ENCODE measurements at places on chromosomes 6 and 20.

GRCh38 chr20:5667705-5668528 lies 82.3 kb upstream of the SHLD1 start:
- no peaks in the 10 kb centered on the region for H3K36me3 ChIP-seq
- no peaks in the 10 kb centered on the region for H3K4me1 ChIP-seq
- H3K4me3 ChIP-seq: no peak overlapping the region
- H3K27me3 ChIP-seq: peaks cover 21% of the 10 kb centered on the region
- H3K27ac ChIP-seq: no peak overlapping the region

DNA sequence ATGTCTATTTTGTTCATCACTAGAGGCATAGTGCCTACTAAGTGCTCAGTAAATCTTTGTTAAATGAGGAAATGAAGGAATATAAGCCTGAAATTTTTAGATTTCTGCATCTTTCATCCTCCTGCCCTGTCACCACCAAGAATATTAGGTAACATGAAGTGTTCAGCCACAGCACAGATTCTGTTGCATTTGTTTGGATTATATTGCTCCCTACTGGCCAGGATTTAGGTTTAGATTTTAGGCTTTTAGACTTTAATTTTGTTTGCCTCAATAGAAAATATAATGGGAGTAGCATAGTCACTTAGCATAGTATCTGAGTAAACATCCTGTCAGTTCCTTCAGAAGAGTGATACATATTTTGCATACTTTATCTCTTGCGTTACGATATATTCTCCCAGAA lies 14.2 kb downstream of the FARS2 start:
- H3K4me3 ChIP-seq: no peak overlapping the region
- no peaks in the 10 kb centered on the region for H3K27me3 ChIP-seq
- H3K4me1 ChIP-seq: no peaks in the 10 kb centered on the region
- H3K36me3 ChIP-seq: peaks cover 14% of the 10 kb centered on the region
- H3K27ac ChIP-seq: no peak overlapping the region
- DNase-seq: no peak

DNA sequence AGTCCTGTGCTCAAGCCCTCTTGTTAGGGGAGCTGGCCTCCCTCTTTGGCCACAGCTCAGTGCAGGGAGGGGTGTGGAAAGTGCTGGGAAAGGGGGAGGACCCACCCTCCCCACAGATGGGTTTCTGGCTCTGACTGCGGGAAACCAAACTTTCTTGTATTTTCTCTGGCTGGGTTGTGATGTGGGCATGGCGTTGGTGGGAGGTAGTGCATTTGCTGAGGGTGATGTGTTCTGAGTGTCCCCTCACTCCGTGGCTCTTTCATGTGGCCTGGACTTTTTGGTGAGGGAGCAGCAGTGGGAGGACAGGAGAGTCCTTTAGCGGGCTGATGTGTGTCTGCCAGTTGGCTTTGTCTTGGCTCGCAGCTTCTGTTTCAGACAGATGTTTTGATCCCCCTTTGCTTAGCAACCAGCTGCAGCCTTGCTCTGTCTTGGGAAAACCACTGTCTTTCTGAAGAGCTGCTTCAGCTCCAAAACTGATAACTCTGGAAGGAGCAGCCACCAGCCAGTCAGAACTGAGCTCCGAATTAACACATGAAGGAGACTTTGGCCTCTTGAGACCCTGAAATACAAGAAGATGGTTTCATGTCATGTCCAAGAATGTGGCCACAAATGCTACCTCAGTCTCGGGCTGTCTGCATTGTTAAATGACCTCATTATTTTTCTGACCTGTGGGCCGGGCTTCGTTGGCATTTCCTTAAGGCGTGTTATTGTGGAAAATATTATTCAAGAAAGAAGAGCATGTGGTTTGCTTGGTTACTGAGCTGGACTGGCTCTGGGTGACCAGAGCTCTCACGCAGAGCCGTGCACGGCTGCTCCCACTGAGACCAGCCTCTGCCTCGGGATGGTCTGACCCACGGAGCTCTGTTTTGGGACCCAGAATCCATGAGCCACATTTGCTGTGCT lies 21.5 kb downstream of the SYNJ2 start:
- peaks cover 3% of the 10 kb centered on the region for H3K27me3 ChIP-seq
- H3K36me3 ChIP-seq: no peaks in the 10 kb centered on the region
- H3K4me1 ChIP-seq: peaks cover 79% of the 10 kb centered on the region
- H3K27ac ChIP-seq: peak overlapping the region; percentile 75
- DNase-seq: no peak

GRCh38 chr6:36169023-36170007 lies 27.2 kb upstream of the BRPF3 start:
- no peak overlapping the region for H3K4me3 ChIP-seq
- H3K4me1 ChIP-seq: no peaks in the 10 kb centered on the region
- no peaks in the 10 kb centered on the region for H3K27me3 ChIP-seq
- H3K36me3 ChIP-seq: peaks cover 5% of the 10 kb centered on the region

- H3K27me3 ChIP-seq: peaks cover 3% of the 10 kb centered on the region
- H3K4me3 ChIP-seq: no peak overlapping the region
- H3K27ac ChIP-seq: no peak overlapping the region
These were observed 18.2 kb downstream of the NEDD9 start for GRCh38 chr6:11214084-11214833.

DNA sequence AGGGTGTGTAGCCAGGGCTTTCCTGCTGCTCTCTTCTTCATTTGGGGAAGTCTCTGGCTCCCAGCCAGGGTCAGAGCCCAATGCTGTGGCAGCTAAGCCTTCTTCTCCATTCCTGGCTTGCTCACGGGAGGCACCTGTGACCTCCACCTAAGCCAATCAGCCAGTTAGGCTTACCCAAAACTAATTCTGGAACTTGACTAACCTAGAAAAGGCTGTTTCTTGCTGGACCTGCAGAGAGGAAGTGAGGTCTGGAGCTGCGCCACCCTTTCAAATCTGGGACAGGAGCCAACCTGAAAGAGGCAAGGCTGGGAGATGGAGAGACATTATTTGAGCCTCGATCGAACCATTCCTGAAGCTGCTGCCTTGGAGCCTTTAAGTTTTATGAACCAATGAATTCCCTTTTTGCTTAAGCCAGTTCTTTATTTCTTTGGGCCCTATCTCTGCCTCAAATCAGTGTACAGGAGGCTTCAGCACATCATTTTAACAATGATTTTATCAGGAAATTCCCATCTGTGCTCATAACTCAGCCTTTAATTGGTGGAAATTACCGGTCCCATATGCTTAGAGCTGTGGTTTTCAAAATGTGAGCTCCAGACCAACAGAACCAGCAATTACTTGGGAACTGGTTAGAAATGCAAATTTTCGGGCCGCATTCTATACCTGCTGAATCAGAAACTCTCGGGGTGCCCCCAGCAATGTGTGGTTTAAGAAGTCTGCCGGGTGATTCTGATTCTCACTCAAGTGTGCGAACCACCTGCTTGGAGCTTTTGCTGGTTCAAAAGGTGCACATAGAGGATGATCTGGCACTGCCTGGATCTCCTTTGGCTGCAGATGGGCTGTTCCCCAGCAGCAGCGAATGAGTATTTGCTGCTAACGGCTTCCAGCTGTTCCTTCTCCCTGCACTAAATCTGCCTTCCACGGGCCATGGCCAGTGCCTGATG lies 97.4 kb upstream of the RNF24 start:
- peaks cover 19% of the 10 kb centered on the region for H3K4me1 ChIP-seq
- no peak for DNase-seq
- H3K4me3 ChIP-seq: no peak overlapping the region
- H3K27me3 ChIP-seq: peaks cover 20% of the 10 kb centered on the region
- H3K27ac ChIP-seq: no peak overlapping the region

DNA sequence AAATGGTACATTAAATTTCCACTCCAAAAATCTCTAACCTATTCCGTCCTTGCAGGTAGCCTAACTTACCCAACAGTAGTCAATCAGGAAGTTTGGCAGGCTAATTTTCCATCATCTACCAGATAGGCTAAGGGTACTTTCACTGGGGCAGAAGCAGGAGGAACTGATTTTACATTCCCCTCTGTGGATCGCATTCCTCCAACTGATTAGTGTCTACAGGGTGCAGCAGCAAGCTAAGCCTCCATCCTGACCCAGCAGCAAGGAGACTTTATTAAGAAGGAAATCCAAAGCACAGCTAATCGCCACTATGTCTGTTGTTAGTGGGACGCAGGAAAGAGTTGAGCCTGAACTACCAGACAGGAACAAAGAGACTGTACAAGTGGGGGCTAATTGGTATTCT lies 143.2 kb upstream of the RUNX2 start:
- H3K4me1 ChIP-seq: peaks cover 7% of the 10 kb centered on the region
- peaks cover 5% of the 10 kb centered on the region for H3K27me3 ChIP-seq
- no peak overlapping the region for H3K4me3 ChIP-seq
- no peaks in the 10 kb centered on the region for H3K36me3 ChIP-seq
- H3K27ac ChIP-seq: no peak overlapping the region

- H3K27me3 ChIP-seq: no peaks in the 10 kb centered on the region
- peaks cover 30% of the 10 kb centered on the region for H3K4me1 ChIP-seq
- no peak overlapping the region for H3K4me3 ChIP-seq
- H3K36me3 ChIP-seq: peaks cover 36% of the 10 kb centered on the region
These were observed 55.1 kb downstream of the KIF16B start for GRCh38 chr20:16517946-16518783.

- no peak overlapping the region for H3K27ac ChIP-seq
- peaks cover 25% of the 10 kb centered on the region for H3K36me3 ChIP-seq
- H3K4me1 ChIP-seq: no peaks in the 10 kb centered on the region
- DNase-seq: no peak
- H3K4me3 ChIP-seq: no peak overlapping the region
- no peaks in the 10 kb centered on the region for H3K27me3 ChIP-seq
These were observed 12.4 kb downstream of the RALGAPB start for GRCh38 chr20:38485041-38485440.

DNA sequence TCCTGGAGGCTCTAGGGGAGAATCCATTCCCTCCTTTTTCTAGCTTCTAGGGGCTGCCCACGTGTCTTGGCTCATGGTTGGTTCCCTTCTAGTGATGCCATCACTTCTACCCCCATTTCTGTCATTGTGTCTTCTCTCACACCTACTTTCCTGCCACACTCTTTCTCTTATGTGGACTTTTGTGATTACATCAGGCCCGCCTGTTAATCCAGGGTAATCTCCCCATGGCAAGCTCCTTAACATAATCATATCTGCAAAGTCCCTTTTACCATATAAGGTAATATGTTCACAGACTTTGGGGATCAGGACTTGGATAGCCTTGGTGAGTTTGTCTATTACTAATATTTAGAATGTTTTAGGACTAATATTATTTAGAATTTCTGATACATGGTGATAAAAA lies 111.9 kb downstream of the DNAH8 start:
- no peak overlapping the region for H3K4me3 ChIP-seq
- H3K27ac ChIP-seq: no peak overlapping the region
- H3K27me3 ChIP-seq: no peaks in the 10 kb centered on the region

DNA sequence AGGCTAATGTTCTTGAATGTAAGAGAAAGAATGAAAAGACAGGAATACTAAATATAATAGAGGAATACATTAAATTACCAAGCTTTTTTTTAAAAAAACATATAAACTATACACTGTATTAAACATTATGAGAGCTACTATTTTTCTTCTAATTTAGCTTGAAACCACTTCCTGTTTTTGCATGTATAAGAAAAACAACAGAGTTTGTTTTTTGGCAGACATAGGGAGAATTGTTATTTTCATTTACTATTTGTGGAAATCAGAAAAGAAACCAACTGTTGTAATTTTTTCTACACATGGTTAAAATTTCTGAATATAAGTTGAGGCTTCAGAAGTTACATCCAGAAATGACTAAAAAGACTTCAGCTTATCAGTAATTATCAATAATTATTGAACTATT lies 991.8 kb upstream of the GJE1 start:
- H3K4me3 ChIP-seq: no peak overlapping the region
- DNase-seq: no peak
- H3K27ac ChIP-seq: no peak overlapping the region

GRCh38 chr20:48453477-48454093 lies 374.2 kb downstream of the PREX1 start:
- no peak overlapping the region for H3K4me3 ChIP-seq
- H3K27ac ChIP-seq: no peak overlapping the region
- peaks cover 14% of the 10 kb centered on the region for H3K27me3 ChIP-seq
- no peaks in the 10 kb centered on the region for H3K36me3 ChIP-seq

DNA sequence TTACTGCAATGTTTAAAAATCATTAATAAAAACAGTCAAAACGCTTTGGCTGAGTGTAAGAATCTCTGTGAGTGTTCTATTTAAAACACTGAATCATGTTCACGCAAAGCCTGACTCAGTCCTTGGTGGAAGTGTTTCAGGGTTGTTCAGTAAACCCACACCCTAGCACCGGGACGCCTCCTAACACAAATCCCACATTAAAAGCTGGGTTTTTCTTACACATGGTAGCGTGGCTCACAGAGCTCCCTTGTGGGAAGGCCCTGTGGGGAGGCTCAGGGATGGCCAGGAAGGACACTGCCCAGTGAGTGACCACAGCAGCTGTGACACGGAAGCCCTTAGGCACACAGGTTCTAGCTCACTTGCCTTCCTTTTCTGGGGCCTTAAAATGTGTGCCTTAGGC lies 80.2 kb downstream of the GMPR start:
- H3K4me1 ChIP-seq: peaks cover 33% of the 10 kb centered on the region
- no peak overlapping the region for H3K4me3 ChIP-seq
- peaks cover 6% of the 10 kb centered on the region for H3K27me3 ChIP-seq
- no peak overlapping the region for H3K27ac ChIP-seq
- no peak for DNase-seq

DNA sequence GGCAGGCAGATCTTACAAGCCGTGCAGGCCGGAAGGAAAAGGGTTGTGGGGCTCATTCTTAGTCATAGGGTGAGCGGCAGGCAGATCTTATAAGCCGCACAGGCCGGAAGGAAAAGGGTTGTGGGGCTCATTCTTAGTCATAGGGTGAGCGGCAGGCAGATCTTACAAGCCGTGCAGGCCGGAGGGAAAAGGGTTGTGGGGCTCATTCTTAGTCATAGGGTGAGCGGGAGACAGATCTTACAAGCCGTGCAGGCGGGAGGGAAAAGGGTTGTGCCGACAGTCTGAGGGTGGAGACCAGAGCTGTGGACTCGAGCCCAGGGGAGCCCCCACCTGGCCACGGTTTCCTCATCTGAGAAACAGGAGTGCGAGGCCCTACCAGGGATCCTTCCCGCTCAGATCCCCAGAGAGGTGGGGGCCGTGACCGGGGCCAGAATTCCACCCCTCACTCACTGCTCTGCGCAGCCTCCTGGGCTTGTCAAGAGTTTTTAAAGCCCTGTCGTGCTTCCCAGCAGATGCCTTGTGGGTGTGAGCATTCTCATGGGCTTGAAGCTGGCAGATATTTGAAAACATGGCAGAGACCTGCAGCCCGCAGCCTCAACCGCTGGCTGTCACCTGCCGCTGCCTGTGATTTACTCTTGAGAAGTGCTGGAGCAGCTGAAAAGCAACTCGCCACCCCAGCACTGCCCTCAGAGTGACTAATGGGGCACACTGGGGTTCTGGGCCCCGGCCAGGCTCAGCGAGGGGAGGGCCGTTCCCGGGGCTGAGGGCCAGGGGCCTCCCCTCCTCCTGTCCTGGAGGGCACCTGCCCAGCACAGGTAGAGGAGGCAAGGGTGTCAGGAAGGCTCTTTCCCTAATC lies 31.9 kb downstream of the NTSR1 start:
- peaks cover 14% of the 10 kb centered on the region for H3K27me3 ChIP-seq
- H3K4me3 ChIP-seq: no peak overlapping the region
- no peak overlapping the region for H3K27ac ChIP-seq

GRCh38 chr6:55901765-55902270 lies 26.4 kb upstream of the BMP5 start:
- DNase-seq: no peak
- no peak overlapping the region for H3K27ac ChIP-seq
- peaks cover 3% of the 10 kb centered on the region for H3K27me3 ChIP-seq
- H3K4me3 ChIP-seq: no peak overlapping the region
- H3K36me3 ChIP-seq: no peaks in the 10 kb centered on the region

GRCh38 chr6:29112135-29112534 lies 4.3 kb downstream of the OR2J3 start:
- no peak overlapping the region for H3K27ac ChIP-seq
- DNase-seq: no peak
- no peaks in the 10 kb centered on the region for H3K4me1 ChIP-seq
- H3K27me3 ChIP-seq: peaks cover 24% of the 10 kb centered on the region
- H3K4me3 ChIP-seq: no peak overlapping the region
